ENCODE measurements at places on chromosomes 5 and 9.

- DNase-seq: no peak
Observed at GRCh38 chr5:59173578-59173977, 590.7 kb downstream of the RAB3C start.

- no peak for DNase-seq
Observed at GRCh38 chr5:168288349-168289245, 2.8 kb upstream of the WWC1 start.

DNA sequence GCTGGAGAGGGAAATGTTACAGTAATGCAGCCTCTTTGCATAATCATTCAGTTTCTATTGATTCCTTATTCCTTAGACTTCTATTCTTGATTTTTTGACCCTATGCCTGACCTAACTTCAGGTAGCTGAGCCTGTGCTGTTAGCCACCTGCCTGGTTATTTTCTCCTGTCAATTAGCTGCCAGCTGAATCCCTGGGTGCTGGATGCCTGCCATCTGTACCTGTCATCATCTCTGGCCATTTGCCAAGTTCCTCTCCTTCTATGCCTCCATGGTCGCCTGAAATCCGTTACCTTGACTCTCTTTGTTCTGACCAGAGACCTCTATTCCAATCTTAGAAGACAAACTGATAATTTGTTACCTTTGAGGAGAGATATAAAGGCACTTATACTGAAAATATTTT lies 178.3 kb downstream of the CAVIN4 start:
- DNase-seq: no peak

DNA sequence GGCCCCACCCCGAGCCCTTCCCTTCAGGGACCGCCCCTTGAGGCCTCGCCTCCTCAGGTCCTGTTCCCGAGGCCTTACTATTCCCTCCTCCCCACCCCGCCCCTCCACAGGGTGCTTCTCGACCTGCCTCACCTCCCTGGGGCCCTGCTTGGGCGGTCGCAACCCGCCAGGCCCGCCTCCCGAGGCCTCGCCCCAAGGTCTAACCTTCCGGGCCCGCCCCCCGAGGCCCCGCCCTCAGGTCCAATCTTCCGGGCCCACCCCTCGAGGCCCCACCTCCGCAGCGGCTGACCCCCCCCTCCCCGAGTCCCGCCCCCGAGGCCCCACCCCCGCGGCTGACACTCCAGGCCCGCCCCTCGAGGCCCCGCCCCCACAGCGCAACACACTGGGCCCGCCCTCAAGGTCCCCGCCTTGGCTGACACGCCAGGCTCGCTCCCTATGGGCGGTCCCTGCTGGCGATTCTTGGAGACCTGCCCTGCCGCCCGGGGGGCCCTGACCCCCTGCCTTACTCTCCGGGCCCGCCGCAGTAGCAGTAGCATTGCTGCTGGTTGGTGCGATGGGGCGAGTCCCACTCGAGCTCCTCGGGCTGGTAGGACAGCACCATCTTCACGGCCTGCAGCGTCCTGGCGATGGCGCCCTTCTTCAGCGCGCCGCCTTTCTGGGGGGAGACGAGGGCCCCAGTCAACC lies 8.2 kb downstream of the PHF19 start:
- DNase-seq: peak; percentile 97

- no peak for DNase-seq
Observed at GRCh38 chr5:14824499-14824898, 47.1 kb downstream of the ANKH start.

DNA sequence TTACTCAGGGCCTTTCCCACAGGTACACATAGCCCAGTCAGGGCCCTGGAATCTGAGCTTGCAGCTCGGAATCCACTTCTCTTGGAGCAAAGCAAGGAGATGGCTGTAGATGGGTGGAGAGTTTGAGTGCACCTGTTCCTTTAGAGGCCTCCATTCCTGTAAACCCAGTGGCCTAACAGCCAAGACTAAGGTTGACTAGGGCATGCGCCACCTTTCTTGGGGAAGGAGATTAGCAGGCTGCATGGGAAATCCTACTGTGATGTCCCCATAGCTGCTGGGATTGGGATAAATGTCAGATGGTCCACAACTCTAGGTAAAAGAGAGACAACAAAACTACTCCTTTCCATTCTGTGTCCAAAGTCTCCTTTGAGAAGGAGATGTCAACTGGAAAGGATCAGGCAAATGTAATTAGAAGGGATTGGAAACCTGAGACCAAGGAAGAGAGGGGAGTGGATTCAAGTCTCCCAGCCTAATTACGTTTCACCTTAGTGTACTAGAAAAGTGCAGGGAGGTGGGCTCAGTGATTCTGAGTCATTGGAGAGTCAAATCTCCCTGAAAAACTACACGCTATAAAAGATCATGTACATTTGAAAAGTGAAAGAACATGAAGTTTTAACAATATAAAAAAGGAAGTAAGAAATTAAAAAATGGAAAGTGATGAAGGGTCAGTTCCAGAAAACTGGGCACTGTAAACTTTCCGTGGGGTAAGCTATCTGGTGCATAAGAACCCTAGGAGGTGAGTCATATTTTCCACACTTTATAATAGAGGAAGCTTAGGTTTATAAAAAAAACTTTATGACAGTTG lies 104.2 kb downstream of the SEC61B start:
- no peak for DNase-seq

GRCh38 chr5:149540089-149540488 lies 11.2 kb downstream of the CSNK1A1 start:
- DNase-seq: no peak

DNA sequence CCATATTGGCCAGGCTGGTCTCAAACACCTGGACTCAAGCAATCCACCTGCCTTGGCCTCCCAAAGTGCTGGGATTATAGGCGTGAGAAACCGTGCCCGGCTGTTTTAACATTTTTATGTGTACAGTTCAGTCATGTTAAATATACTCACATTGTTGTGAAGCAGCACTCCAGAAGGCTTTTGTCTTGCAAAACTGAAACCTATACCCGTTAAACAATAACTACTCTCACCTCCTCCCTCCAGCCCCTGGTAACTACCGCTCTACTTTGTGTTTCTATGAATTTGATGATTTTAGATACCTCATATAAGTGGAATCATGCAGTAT lies 23.1 kb upstream of the SHB start:
- DNase-seq: no peak

GRCh38 chr9:70486127-70486526 lies 71.7 kb upstream of the KLF9 start:
- no peak for DNase-seq

GRCh38 chr5:44278469-44278868 lies 110.8 kb downstream of the FGF10 start:
- no peak for DNase-seq

- DNase-seq: no peak
Observed at GRCh38 chr9:12674961-12675360, 18.2 kb upstream of the TYRP1 start.

- no peak for DNase-seq
Observed at GRCh38 chr5:177483042-177483441, 9.6 kb upstream of the DBN1 start.

- no peak for DNase-seq
Observed at GRCh38 chr5:168110870-168111832, 180.3 kb upstream of the WWC1 start.

DNA sequence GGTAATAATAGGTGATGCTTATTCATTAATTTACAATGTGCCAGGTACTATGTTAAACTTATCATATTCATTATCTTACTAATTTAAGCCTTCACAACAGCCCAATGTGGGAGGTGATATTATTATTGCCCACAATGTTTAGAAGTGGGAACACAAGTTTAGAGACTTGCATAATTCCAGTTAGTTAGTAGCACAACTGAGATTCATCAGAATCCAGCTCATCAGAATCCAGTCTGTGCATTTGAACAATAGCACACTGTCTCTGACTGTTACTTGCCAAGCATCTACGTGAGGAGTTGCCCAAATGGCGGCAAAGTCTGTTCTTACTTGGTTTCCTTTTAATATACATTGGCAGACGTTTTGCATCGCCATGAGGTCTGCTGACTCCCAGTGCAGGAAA lies 110.9 kb upstream of the BASP1 start:
- DNase-seq: no peak

- no peak for DNase-seq
Observed at GRCh38 chr5:137114529-137114928, 384.6 kb downstream of the SPOCK1 start.

DNA sequence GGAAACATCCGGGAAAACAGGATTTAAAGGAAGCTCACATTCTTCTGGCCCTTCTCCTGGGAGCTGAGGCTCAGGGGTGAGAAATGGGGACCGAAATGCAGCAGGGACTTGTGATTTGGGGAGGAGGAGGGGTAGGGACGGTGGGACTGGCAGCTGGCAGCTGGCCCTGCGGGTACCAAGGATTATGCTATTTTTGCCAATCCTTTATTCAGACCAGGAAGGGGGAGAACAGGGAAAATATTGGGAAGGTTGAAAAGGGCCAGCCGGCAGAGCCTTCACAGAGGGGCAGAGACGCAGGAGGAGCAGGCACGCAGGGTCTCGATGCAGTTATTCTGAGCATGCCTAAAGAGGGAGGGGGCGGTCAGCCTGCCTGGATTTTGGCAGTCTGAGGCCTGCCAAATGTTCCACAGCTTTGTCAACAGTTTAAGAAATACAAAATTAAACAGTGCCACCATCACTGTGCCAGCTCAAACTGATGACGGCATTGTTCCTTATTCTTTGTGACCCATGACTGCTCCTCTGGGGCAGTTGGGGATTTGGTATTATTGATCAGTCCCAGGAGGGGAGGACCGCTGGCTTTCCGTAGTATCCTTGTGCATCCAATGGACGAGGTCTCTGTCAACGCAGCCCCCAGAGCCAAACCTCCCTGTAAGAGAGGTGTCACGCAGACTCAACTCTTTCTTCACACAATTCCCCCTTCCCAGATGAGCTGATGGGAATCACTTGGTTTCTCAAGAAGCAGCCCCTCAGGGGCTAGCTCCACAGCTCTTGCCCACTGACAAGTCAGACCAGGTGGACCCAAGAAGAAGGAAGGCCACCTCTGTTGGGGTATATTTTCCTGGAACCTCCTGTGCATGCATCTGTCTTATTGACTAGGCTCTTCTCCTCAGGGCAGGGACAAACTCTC lies 553.3 kb downstream of the BNC2 start:
- no peak for DNase-seq

DNA sequence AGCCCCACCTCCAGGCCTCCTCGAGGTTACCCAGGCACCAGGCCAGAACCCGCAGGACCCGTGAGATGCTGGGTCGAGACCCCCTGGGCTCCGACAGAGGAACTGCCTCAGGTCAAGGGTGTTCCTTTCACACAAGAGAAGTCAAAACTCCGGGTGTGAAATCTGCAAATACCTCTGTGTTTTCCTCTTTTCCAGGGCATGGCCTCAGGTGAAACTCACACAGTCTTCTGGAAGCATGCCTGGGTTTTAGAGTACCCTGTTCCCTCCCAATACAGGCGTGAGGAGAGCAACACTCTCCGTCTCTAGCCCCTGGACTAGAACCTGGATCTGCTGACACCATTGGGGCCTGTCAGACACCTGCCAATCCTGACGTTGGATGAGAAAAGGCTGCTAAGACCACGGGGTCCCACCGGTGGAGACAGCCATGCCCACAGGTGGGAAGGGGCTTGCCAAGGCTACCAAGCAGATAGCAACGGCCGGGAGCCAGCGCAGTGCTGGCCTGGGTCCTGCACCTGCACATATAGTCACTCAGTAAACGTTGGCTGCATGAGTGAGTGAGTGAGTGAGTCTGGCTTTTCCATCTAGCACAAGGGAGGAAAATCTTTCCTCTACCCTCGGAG lies 182.0 kb upstream of the PPP1R26 start:
- no peak for DNase-seq

DNA sequence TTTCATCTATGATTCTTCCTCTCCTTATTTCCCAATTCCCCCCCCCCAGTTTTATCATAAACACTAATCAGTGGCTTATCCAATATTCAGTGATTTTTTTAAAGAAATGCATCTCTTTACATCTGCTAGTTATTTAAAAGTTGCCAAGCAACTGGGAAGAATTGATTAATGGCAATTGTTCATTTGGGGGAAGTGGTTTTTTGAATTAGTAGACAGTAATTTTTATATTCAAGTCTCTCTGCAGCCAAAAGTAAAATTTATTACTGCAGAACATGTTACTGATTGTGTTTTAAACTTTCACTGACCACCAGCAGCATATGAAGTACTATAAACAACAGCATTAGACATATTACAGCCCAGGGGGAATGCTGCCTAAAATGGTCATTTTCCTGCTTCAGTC lies 308.8 kb upstream of the NREP start:
- no peak for DNase-seq

GRCh38 chr9:2337627-2338026 lies 284.0 kb upstream of the VLDLR start:
- DNase-seq: no peak

DNA sequence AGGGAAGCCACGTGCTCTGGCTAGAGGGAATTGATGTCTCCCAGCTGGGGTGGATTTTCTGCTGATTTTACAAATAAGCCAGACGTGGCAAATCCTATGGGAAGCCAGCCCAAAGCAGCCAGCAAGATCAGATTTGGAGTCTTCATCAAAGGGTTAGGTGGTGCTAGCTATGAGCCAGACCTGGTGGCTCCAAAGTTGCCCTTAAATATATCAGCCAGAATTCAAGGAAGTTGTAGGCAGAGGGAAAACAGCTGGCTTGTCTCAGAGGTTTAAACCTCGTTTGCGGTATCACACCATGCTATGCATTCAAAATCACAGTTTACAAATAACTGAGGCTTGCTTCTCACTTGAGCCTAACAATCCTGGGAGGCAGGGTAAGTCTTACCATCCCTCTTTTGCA lies 313.2 kb downstream of the MLLT3 start:
- no peak for DNase-seq

DNA sequence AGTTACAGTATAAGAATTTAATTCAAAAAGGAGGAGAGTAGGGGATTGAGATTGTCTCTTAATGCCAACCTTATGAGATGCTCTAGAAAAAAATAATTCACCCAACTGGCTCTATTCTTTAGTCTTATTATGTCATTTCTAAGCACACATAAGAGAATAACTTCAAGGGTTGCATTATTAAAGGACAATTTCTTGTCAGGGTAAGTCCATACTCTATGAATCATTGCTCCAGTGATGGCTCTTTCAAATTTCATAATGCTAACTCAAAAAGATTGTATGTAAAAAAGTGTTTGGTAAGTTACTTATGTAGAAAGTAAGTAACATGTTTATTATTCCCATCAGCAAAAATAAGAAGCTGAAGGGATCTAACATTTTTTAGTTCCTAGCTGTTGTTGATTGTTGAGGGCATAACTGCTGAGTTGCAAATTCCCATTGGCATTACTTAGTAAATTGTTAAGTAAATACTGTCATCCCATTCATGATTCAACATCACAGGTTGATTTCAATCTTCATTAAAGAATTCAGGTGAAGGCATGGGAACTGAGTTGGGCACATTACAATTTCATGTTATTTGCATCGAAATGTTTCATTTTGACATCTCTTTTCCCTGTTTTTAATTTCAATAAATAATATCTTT lies 28.6 kb downstream of the ALDH1A1 start:
- no peak for DNase-seq

- no peak for DNase-seq
Observed at GRCh38 chr5:141354900-141355469, at the start of gene PCDHGA4. Gene PCDHGA4, plus strand, starts transcription at chr5:141355021. Its CDS starts 87 bp downstream, at chr5:141355108.

- no peak for DNase-seq
Observed at GRCh38 chr9:27183701-27184100, 74.7 kb downstream of the TEK start.

GRCh38 chr5:167814040-167814439 lies 477.4 kb upstream of the WWC1 start:
- no peak for DNase-seq
